ENCODE measurements at places on chromosomes 5 and 9.
A peak's percentile ranks its signal among the peaks of the same experiment; 100 is the strongest.

- no peak for DNase-seq
Observed at GRCh38 chr5:158682631-158683030, 417.1 kb downstream of the EBF1 start.

GRCh38 chr9:87157366-87158031 is 210.2 kb upstream of the GAS1 start:
- DNase-seq, result no peak

- DNase-seq, result no peak
Observed at GRCh38 chr5:158559066-158559465, 540.6 kb downstream of the EBF1 start.

- no peak for DNase-seq
Observed at GRCh38 chr5:179217956-179218942, 127.0 kb downstream of the ADAMTS2 start.

DNA sequence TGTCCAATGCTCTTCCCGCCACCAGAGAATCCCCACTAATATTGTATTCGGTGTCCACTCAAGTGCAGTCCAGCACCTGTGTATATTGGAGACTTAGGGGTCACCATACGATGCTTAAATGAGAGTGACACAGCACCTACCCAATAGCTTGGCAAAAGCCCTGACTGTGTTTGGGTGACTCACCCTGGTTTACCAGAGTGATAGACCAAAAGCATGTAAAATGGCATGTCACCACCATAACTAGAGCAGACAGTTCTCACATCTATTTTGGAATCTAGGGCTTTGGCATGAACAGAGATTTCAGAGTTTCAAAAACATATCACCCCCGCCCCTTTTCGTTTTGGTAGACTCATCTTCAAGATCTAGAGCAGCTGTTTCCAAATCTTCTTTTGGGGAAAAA is 217.3 kb upstream of the RASEF start:
- no peak for DNase-seq

- no peak for DNase-seq
Observed at GRCh38 chr5:169341556-169341955, 40.6 kb upstream of the SLIT3 start.

DNA sequence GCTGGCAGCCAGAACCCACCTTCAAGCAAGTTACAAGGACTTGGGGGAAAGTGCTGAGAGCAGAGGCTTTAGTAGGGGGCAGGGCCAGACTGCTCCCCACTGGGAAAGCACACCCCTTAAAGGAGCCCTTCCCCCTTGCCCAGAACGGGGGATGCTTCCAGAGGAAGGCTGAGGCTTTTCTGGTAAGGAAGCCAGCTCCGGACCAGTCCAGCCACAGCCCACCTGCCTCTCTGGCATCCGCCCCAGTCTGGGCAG is 4.2 kb upstream of the DPM2 start:
- no peak for DNase-seq

GRCh38 chr5:109374625-109375024 is 35.1 kb downstream of the PJA2 start:
- DNase-seq, result no peak

DNA sequence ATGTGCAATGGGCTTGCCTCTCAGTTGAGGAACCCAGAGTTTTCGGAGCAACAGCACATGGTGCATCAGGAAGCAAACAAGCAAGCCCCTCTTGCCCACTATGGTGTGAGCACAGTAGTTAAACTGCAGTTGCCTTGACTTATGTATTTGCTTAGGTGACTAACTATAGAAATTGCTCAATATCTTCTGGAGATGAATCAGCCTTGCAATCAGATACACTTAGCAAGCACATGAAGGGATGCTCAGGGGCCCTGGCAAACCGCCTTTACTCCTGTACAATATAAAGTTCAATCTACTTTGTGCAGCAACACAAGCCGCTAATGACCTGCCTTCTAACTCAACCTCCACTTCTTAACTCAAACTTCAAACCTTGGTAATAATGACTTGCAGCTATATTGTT is 581.7 kb upstream of the RIOK2 start:
- DNase-seq, result no peak

GRCh38 chr9:94929369-94929756 is 202.9 kb downstream of the AOPEP start:
- DNase-seq, result no peak

DNA sequence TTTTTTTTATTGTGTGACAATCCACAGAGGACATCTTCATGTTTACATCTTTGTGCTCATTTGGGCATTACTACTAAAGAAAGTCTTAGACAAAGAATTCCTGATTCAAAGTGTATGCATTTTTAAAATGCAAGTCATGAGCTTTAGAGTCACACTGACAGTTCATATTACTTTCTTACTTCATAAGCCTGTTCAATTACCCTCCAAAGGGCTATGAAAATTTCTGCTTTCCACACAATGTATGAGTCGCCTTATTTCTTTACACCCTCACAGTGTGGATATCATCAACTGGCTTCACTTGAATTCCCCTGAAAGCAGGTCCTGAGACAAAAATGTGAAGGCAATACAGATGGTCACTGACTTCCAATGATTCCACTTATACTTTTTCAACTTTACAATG is 280.4 kb upstream of the PTGER4 start:
- DNase-seq, result no peak

DNA sequence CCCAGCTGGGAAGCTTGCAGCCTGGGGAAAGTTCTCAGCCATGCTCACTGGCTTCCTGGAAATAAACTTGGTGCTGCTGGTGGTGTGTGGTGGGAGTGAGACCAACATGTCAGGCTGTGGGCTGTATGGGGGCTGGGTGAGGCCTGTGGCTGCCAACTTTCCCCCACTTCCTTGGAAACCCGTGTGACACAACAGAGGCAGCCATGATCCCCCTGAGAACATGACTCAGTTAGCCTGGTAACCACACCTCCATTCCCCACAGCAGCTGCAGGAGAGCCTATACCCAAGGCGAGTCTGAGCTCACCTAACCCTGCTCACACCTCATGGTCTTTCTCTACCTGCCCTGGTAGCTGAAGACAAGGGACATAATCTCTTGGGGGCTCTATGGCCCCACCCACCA is 72.7 kb upstream of the RGMB start:
- DNase-seq, result no peak

- DNase-seq, result no peak
Observed at GRCh38 chr5:89036166-89036565, 153.2 kb upstream of the MEF2C start.

DNA sequence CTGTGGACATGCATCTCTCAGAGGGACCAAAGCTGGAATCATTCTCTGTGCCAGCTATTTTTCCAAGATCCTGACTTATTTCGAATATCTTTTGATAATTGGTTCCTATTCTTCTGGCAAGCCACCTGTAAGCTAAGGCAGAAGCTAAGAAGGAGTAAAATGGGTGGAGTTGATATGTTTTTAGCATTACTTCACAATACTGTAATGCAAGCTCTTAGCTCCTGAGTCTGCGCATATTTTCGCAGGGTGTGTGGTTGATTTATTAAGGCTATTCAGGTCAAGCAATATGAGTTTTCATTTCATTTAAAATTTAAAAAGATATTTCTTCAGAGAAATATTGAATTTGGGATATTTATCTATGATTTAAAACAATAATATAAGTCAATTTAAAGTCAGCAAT is 158.5 kb upstream of the ADAMTS16 start:
- no peak for DNase-seq

DNA sequence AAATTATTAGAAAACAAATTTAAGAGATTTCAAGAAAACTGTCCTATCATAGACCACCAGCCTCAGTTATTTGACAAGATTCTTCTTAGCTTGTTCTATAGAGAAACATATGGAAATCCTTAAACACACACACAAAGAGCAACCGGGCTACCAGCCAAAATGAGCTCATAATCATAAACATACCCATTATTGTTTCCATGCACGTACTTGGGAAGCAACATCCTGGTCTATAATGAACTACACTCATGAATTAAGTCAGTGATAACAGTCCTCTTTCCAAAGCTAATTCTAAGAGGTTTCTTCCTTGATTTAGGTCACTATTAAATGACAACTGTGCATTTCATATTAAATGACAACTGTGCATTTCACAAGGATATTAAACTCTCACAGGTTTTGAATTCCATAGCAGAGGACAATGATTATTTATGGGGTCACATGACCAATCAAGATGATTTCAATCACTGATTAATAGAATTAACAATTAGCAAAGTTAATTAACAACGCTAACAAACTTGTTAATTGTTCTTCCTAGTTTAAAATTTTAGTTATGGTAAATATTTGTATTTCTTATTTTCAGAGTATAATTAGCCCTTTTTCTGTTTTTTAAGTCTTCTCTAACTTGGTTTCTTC is 77.0 kb downstream of the OXCT1 start:
- no peak for DNase-seq

DNA sequence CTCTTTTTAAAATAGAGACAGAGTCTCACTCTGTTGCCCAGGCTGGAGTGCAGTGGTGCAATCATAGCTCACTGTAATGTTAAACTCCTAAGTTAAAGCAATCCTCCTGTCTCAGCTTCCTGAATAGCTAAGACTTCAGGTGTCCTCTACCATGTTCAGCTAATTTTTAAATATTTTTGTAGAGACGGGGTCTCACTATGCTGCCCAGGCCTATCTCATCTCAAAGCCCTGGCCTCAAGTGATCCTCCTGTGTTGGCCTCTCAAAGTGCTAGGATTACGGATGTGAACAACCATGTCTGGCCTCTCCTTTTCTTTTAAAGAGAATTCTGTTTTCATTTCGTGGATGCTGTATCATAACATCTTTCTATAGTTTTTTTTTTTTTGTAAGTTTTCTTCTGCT is 11.7 kb downstream of the STX17 start:
- DNase-seq, result no peak

DNA sequence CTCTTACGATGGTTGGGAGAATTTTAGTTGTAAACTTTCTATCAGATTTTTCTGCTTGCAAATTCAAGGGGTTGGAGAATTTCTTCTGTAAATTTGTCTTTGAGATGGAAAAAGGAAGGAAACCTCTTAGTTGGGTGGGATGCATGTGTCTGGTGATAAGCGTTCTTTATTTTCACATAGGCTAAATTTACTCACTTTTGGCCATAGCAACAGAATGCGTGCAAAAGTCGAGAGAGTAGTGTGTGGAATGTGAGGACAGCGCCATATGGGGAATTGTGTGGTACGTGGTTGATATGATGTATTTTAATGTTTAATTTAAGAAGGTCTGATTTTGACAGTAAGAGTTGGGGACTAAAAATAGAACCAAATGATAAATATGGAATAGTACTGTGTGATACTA is 282.2 kb downstream of the TAF11L14 start:
- no peak for DNase-seq

- no peak for DNase-seq
Observed at GRCh38 chr5:155485386-155485785, 471.8 kb downstream of the KIF4B start.

GRCh38 chr5:135342551-135342875 is 56.5 kb downstream of the MACROH2A1 start:
- DNase-seq, result no peak

DNA sequence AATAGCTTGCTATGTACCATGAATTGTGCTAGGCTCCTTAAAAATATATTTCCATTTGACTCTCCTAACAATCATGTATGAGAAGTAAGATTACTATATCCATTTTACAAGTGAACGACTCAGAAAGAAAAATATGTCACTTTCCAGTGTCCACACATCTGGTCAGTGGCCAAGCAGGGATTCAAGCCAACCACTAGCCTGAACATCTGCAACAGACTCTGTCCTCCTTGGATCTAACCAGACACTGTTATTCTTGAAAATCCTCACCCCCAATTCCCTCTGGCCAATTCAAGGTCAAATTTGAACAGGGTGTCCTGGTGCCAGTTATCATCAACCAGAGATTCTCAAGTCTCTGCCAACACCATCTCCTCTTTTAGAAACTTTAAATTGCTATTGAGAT is 344.1 kb upstream of the WWC1 start:
- no peak for DNase-seq

DNA sequence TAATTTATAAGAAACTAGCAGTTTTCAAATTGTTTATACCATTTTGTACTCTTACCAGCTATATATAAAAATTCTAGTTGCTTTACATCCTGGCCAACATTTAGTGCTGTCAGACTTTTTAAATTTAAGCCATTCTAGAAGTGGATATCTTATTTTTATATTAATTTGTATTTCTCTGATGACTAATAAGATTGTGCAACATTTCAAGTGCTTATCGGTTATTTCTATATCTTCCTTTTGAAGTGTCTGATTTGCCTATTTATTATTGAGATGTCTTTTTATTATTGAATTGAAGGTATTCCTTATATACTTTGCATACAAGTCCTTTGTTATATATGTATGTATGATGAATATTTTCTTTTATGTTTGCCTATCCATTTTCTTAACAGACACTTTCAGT is 324.0 kb downstream of the ELAVL2 start:
- no peak for DNase-seq

- DNase-seq, result peak; percentile 12
Observed at GRCh38 chr5:78509884-78510769, 138.4 kb downstream of the LHFPL2 start.

DNA sequence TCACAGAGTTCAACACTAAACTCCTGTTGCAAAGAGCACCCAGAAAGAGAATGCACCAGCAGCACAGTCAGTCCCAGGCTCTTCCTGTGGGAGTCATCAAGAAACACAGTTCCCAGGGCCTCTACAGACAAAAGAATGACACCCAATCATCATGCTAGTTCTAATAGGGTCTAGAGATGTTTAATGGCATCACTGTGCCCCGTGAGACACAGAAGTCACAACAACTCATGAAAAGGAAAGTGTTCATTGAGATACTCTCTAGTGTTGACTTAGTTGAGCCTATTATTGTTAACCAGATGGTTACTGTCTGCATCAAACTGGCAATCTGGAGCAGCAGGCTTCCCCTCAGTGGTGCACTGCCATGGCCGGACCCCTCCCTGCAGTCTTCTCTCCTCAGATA is 1.6 kb downstream of the KLHL3 start:
- no peak for DNase-seq

DNA sequence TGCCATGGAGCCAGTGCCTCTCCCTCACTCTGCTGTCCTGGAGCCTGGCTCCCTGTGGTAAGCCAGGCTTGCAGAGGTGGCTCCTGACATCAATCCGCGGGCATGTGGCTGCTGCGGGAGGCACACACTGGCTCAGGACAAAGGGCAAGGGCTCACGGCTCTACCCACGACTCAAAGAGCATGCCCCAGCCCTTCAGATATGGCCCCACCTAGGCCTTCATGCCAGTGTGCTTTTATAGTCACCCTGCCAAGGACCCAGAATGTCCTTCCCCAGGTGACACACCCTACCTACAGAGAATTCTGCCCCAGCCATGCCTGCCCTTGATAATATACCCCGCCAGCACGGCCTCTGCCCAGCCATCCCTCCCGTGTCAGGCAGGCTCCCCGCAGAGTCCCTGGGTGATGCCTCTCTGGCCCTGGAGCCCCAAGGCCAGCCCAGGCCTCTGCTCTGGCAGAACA is 1.6 kb downstream of the MGAT4B start:
- DNase-seq, result no peak

GRCh38 chr9:133277467-133277866 is 2.5 kb upstream of the ABO start:
- no peak for DNase-seq

Measured in T-cell (primary cell).